Stimulated activated CD4-positive, alpha-beta T cell treated with anti-CD3 and anti-CD28 coated beads, Interleukin-15, amount 100 ng/mL, for 1 hour (primary cell): ENCODE measurements at places on chromosomes 1 and 21.
A peak's percentile ranks its signal among the peaks of the same experiment; 100 is the strongest.

GRCh38 chr1:154155251-154155650 is 378 bp upstream of the NUP210L start:
- no peak for DNase-seq

DNA sequence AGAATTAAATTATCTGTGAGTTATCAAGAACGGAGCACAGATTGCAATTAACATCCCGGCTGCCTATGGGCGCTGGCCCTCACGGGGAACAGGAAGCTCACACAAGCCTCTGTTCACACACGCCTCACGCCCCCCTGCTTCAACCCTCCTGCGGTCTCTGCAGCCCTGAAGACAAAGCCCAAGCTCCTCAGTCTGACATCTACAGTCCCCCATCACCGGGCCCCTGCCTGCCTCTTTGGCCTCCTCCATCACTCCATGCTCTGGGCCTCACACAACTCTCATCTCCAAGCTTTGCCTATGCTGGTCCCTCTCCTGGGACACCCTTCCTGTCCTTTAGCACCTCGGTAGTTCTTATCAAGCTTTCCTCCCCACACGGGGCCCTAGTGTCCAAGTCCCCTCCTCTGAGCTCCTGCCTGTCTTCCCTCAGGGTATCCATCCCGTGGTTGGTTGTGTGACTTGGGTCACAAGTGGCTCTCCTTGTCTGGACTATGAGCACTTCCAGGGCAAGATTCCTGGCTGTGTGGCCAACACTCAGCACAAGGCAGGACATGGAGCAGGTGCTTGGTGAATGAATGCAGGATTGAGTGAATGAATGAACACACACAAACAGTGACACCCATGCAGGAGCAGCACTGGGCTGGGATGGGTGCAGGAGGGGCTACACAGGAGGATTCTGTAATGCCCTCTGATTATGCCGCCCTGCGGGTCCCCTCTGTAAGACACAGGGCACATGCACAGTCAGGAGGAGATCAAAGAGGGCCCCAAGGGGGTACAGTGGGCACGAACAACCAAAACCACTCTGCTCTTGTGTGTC is 116.1 kb downstream of the DMRTB1 start:
- no peak for DNase-seq

DNA sequence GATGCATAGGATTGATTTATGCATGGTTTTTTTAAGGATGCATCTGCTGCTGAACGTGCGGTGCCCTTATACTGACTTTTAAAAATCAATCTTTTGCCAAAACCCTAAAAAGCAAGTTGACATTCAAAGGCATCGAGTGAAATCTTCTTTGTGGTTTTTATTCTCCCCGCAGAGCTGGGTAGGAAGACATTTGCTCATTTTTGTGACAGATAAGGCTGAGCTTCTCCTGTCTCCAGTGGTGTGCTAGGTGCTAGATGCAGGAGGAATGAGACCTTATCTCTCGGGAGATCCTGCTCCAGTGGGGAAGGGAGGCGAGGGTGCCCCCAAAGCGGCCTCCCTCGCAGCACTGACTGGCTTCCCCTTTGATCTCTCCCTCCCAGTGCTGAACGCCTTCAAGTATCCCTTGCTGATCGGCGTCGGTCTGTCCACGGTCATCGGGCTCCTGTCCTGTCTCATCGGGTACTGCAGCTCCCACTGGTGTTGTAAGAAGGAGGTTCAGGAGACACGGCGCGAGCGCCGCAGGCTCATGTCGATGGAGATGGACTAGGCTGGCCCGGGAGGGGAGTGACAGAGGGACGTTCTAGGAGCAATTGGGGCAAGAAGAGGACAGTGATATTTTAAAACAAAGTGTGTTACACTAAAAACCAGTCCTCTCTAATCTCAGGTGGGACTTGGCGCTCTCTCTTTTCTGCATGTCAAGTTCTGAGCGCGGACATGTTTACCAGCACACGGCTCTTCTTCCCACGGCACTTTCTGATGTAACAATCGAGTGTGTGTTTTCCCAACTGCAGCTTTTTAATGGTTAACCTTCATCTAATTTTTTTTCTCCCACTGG is 14.9 kb upstream of the CD101 start:
- DNase-seq, result peak; percentile 17

- no peak for DNase-seq
These were observed 61.0 kb downstream of the TOR3A start for GRCh38 chr1:179142889-179143299.

GRCh38 chr1:224106568-224107281 is 7.2 kb upstream of the FBXO28 start:
- no peak for DNase-seq

- DNase-seq, result no peak
These were observed 264.4 kb downstream of the NTNG1 start for GRCh38 chr1:107405236-107405635.

GRCh38 chr1:241837901-241838300 is 10.1 kb upstream of the EXO1 start:
- DNase-seq, result no peak

GRCh38 chr1:205298191-205298994 is 23.2 kb downstream of the NUAK2 start:
- DNase-seq, result no peak

- DNase-seq, result no peak
These were observed 268.2 kb upstream of the NR5A2 start for GRCh38 chr1:199759268-199759730.

DNA sequence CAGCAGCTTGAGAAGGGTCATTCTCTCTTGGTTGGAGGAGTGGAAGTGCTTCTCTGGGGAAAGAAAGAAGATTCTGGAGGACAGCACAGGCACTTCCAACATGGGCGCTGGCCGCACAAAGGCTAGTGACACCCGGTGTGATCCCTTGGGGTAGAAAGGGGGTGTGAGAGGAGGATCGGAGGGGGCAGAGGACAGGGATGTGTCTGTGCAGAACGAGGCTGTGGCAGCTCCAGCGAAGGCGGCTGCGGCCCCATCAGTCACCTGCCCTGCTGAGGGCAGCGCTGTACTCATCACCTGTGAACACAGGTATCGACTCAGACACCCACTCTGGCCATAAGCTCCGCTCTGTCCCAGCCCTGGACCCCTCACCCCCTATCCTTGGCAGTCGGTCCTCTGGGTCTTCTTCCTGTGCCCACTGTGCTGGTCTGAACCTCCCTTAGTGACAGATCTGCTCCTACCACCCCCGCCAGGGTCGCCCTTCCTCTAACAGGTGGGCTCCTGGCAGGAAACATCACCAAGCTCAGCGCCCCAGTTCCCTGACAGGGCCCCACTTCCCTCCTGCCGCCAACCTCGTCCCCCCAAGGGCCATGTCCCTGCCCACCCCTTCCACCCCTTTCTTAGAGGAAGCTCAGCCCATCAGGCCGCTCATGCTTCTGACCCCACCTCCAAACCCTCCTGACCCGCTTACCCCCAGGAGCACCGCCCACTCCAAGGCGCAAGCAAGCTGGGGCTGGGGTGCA is 20.1 kb downstream of the TP73 start:
- no peak for DNase-seq

DNA sequence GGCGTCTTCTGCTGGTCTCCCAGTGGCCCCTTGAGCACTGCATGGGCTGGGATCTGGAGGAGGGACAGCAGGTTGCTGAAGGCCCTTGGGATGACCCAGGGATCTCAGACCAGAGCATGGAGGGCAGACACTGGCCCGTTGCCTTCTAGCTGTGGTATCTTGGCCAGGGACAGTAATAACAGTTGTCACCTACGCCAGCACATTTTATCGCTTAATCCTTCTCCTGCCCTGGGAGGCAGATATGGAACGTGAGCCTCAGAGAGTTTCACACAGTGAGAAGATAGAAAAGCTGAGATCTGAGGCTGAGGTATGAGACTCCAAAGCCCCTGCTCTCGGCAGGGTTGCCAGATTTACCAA is 40.1 kb upstream of the RD3 start:
- DNase-seq, result no peak

- no peak for DNase-seq
These were observed 45.7 kb upstream of the CACYBP start for GRCh38 chr1:174954073-174954460.

DNA sequence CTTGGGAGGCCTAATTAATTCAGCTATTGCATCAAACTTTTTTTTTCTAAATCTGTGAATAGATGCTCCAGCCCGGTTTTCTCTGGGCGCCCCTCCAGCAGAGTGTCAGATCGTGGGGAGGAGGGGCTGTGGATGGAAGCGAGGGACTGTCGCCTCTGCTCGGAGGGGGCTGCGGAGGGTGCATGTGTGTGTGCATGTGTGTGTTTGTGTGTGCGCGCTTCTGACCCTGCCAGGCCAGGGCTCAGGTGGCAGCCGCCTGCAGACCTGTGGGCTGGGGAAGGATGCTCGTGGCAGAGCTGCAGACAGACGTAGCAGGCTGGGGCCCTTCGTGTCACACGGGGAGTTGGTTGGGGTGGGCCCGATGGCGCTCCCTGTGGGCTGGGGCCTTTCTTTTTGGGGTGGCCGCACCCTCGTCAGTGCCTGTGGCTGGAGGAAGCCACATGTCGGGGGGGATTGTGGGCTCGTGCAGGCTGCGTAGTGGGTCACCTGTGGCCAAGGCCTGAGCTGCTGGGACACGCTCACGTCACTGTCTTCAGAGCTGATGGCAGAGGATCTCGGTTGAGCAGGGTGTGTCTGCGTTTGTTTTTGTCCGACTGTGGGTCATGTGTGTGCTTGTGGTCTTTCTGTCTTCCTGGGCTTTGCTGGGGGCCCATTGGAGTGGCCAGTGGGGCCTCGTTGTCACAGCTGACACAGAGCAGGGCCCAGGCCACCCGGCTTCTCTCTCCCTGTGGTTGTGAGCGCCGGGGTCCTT is 2.8 kb downstream of the SKI start:
- no peak for DNase-seq

DNA sequence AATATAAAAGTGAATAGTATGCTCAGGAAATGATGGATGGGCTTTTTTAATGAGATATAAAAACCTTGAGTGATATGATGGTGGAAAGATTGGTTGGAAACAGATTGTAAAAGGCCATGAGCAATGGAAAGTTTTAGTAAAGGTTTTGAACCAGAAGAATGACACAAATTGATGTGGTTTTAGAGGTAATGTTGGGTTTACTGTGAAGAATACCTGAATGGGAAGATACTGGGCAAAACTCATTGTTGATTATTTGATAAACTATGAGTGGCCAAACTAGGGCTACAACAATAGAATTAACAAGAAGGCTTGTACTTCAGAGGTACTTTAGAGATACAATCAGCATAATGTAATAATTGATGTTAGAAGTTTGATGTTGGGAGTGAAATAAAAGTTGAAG is 108.5 kb downstream of the PTGS2 start:
- no peak for DNase-seq

- DNase-seq, result no peak
These were observed 15.8 kb downstream of the ODF2L start for GRCh38 chr1:86380257-86380861.

GRCh38 chr1:201874672-201875071 is 14.0 kb upstream of the SHISA4 start:
- no peak for DNase-seq

GRCh38 chr1:207060596-207060995 is 7.5 kb downstream of the PFKFB2 start:
- no peak for DNase-seq

GRCh38 chr1:222547944-222548671 is at the start of gene HHIPL2:
Gene HHIPL2, minus strand, starts transcription at chr1:222548104. Its CDS starts 60 bp downstream, at chr1:222548044.
- no peak for DNase-seq

DNA sequence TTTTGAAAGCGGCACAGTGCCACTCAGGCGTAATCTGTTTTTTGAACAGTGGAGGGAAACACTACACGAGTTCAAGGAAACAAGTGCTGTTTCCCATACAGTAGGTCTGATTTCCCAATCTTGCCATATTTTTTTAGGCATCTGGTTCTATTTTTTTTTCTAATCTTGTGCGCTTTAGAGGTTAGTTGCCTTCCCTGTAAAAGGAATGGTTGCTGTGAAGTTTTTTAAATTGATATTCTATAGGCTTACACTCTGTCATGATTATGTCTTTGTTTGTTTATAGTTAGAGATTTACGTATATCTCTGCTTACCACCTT is 1.2 kb downstream of the NASP start:
- DNase-seq, result no peak
